Naive thymus-derived CD8-positive, alpha-beta T cell (primary cell): ENCODE measurements at places on chromosomes 4 and X.

GRCh38 chr4:123229286-123229685 lies 167.3 kb upstream of the SPRY1 start:
- no peak for DNase-seq

DNA sequence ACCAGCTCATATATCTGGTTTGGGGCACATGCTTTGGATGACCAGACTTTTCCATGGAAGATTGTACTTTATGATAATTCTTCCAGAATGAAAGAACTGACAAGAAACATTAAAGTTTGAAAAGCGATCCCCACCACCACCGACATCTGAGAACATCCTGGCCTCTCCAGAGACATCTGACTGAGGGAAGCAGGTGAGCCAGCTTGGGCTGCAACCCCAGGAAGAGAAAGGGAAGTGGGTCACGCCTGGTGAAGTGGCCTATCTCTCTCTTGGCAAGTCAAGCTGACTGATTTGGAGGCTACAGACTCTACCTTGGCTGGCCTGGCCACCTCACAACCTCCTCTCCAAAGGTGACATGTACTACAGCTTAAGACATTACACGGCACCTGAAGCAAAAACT lies 20.7 kb downstream of the PARM1 start:
- no peak for DNase-seq

GRCh38 chr4:146585761-146586333 lies 52.8 kb upstream of the POU4F2 start:
- no peak for DNase-seq

DNA sequence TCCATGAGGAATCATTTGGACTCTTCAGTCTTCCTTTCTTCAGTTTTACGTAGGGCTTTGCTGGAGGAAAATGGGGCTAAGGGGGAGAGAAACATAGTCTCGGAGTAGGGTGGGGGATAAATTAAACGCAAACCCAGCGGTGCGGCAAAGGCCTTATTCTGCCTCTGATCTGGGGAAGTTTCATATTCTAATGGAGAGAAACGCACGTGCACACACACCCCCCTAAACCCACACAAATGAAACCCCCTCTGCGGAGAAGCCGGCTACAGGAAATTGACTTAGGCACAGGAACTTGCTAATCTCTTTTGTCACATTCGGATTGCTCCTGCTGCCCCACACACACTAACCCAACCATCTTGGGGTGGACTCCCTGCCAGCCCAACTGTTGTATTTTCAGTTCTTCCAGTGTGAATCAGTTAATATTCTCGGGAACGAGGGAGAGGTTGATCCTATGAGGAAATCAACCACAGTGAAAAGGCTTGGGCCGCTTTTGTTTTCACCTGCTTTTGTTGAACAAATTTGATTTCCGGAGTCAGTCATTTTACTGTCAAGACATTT lies at the start of gene RHOH:
TSS of gene RHOH (plus strand) at position 308 of the 558 bp plus-strand sequence. CDS start 46,356 bp downstream, outside the sequence.
- DNase-seq = peak; percentile 94

GRCh38 chr4:16544251-16544721 lies 318.0 kb upstream of the TAPT1 start:
- no peak for DNase-seq

DNA sequence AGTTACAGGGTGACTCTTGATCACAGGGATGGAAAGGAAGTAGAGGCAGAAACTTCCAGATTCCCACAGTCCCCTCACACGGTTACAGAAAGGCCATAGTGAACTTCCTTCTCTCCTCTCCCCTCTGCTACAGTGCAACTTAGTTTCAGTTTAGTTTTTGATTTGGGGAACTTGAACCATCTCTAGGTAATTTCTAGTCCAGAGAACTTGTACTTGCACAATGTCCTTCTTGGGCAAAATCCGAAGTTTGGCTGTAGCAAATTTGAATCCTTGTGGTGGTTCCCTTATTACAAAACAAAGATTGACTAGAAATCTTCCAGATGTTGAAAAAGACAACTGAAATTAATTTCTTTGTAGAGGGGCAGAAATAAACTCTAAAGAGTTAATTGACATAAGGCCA lies 1.2 kb upstream of the BLTP1 start:
- DNase-seq = no peak

- DNase-seq = no peak
Measured at GRCh38 chr4:107349732-107350131, 313.6 kb upstream of the DKK2 start.

DNA sequence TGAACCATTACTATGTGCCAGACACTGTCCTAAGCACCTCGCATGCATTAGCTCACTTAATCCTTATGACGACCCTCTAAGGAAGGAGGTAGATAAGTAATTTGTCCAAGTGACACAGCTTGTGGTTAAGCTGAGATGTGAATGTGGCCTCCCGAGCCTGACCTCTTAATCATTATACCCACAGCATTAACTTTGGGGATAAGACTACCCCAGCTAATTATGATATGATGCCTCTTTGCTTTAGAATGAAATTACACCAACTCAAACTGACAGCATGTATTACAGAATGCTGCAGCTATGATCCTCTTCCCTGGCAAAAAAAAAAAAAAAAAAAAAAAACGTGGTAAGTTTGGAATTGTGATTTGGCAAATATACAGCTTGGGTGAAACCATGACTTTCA lies 53.5 kb downstream of the APBB2 start:
- no peak for DNase-seq

DNA sequence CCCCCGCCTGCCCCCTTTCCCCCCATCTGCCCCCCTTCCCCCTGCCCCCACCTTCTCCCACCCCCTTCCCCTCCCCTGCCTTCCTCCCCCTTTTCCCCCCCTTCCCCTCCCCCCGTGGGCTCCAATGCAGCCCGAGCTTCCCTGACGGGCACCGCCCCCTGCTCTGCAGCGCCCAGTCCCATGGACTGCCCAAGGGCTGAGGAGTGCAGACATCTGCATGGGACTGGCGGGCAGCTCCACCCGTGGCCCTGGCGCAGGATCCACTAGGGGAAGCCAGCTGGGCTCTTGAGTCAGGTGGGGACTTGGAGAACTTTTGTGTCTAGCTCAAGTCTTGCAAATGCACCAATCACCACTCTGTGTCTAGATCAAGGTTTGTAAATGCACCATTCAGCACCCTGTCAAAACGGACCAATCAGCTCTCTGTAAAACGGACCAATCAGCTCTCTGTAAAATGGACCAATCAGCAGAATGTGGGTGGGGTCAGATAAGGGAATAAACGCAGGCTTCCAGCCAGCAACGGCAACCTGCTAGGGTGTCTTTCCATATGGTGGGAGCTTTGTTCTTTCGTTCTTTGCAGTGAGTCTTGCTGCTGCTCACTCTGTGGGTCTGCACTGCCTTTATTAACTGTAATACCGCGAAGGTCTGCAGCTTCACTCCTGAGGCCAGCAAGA lies 300.5 kb upstream of the PABPC4L start:
- no peak for DNase-seq

DNA sequence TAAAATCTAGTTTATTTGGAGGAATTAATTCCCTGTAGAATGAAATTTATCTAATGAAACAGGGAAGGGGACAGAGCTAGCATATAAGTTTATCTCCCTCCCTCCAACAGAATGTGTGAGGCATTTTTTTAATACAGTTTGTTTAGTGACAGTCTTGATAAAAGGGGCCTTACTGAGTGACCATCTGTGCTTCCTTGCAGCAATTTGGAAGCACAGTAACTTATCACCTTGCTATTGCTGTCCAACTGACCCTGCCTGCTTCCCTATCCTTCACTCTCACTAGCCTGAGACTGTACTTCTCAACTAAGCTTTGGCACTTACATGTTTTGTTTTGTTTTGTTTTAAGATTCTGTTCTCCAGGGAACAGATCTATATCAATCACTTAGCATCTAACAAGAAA lies 31.1 kb upstream of the KCTD8 start:
- DNase-seq = no peak

GRCh38 chr4:184889666-184890335 lies 64.0 kb upstream of the ACSL1 start:
- no peak for DNase-seq

DNA sequence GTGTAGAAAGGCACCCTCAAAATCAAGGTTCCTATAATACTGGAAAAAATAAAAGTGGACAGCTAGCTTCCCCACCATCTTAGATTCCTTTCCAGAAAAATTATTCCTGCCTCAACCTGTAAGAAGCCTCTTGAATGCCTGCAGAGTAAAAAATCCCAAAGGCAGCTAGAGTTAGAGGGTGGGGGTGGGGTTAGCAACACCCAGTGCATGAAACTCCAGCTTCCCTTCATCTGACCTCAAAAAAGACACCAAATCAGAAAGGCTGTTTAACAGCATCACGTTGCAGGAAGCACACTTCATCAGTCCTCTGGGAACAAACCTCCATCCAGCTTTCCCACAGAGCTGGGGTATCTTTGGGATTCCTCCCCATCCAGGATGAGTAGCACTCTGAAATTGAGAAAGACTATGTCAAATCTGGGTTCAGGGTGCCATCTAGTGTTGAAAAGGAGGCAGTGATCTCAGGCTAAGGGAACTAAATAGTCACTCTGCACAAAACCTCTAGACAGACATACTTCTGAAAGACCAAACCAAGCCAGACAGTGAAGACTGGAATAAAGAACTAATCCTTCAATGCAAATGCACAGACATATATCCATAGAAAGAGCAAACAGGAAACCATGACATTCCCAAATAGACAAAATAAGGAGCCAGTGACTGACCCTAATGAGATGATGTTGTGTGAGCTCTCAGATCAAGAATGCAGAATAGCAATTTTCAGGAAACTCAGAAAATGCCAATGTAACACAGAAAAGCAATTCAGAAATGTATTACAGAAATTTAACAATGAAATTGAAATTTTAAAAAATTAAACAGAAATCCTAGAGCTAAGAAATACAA lies 97.9 kb downstream of the ARHGEF9 start:
- DNase-seq = peak; percentile 34

GRCh38 chr4:105989485-105990242 lies 94.4 kb downstream of the NPNT start:
- DNase-seq = no peak

DNA sequence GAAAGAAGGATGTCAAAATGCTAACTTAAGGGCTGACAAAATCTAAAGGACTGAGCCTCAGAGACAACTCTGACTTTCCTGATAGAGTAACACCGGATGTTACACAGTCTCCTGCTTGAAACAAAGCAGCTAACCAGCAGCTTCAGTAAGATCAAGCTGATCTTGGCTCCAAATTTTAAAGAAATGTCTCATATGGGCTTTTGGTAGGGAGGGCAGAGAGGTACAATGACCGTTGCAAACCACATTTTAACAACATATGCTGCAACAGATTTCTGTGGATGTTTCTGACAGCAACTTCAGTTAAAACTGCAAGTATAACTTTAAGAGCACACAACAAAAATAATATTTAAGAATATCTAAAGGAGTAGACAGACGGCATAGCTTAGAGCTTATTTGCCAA lies 9.1 kb downstream of the RPGR start:
- no peak for DNase-seq

GRCh38 chr4:124123181-124123580 lies 589.4 kb downstream of the ANKRD50 start:
- no peak for DNase-seq

DNA sequence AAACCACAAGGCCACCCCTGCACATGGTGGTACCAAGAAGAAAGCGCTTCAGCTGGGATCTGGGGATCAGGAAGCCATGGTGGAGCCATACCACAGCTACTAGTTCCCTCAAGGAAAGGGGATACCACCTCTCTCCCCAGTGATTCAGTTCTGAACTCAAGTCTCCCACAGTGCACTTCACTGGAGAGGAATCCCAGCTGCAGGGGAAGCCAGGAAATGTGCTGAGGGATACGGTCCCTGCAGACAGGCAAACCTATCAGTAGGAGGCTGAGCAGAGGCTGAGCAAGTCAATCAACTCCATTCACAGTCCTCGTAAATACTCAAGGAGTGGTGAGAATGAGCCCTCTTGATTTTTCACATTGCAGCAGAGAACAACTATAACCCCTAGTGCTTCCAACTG lies 11.0 kb downstream of the TMEM192 start:
- DNase-seq = no peak

DNA sequence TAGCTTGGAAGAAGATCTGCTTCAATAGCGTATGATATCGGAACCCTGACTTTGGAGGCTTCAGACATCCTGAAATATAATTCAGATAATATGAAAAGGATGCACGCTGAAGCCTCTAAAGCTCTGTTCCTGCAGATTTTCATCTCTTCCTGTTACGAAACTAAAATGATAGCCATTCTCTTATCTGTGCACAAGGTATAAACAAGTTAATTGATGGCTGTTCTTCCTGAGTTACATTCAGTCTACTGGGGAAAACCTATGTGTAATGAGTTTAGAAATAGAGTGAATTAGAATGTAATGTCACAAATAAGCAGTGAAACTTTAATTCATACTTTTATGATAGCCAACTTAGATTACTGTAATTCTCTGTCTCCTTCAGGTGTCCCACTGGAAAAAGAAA lies 36.8 kb upstream of the AGA start:
- no peak for DNase-seq

DNA sequence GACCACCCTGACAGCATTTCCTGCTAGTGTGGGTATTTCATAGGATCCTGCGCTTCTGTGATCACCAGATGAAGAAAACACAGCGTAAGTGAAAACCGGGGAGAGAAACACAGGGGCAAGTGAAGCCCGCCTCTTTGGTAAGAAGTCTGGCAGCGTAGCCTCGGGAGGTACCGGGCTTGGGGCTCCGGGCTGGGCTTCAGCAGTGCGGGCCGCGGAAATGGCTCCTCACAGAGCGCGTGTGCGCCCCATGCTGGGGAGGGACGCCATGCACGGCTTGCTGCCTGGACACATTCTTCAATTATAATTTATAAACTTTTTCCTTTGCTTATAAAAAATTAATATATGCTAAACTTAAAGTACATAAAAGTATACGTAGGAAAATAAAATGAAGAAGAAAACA lies 151.5 kb downstream of the AFAP1 start:
- DNase-seq = no peak

DNA sequence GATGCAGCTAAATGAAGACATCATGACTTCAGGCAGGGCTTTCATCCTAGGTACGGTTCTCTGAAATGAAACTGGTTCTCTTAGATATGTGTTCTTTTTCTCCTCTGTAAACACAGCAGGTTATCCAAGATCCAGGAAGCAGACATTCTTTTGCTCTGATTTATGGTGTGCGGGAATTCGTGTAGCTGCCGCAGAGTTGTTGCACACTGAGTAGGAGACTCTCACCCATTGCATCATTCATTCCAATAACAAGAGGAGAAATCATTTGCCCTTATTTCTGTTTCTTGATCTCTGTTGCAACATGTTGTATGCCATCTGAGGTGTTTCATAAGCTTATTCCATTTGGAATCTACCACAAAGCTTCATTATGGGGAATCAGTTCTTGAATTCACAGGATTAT lies 133.6 kb upstream of the VCX2 start:
- no peak for DNase-seq

GRCh38 chr4:2058264-2059045 lies 672 bp upstream of the NAT8L start:
- DNase-seq = no peak

GRCh38 chr4:130393231-130393630 lies 1297.3 kb downstream of the C4orf33 start:
- no peak for DNase-seq

DNA sequence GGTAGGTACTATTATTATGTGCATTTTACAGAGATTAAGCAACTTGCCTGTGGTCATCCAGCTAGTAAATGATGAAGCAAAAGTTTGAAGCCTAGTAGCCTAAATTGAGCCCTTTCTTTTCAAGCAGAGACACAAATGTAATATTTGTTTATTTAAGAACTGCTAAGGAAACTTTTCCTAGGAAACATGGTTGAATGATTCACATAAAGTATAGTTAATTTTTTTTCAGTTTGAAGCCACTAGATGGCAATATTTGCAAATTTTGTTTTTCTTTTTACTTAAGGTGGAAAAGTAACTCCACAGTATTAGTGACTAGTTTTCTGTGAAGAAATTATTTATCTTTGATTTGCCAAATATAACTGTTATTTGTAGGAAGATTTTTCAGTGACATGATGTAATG lies 52.8 kb upstream of the ANKRD17 start:
- peak; percentile 1 for DNase-seq
